ENCODE measurements at places on chromosomes 11 and 22. TPM values are rescaled to one million over a fixed set of nuclear protein-coding genes. Genes with fewer than 3 reads are reported as not detected.

DNA sequence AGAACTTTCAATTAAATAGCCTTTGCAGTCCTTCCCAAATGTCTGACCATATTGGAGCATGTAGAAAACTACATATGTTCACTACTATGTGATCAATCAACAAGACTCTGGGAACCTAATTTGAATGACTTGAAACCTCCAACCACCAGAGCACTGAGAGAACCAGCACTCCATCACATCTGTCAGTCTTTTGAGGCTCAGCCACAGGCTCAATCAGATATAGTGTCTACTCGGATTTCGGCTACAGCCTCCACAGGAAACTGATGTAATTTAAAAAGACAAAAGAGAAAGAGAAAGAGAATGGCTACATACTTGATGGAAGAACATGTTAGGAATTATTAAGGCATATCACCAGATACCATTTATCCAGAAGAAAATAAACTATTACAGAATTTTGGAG is 859.0 kb downstream of the FAM181B start:
- H3K4me1 ChIP-seq: peaks cover 29% of the 10 kb centered on the region
- H3K27ac ChIP-seq: no peak overlapping the region
- no peaks in the 10 kb centered on the region for H3K36me3 ChIP-seq
- H3K27me3 ChIP-seq: no peaks in the 10 kb centered on the region
- peak; percentile 35 for DNase-seq
- no peak overlapping the region for H3K4me3 ChIP-seq

The ZC3H12C gene
- total RNA-seq: 0.17 TPM

DNA sequence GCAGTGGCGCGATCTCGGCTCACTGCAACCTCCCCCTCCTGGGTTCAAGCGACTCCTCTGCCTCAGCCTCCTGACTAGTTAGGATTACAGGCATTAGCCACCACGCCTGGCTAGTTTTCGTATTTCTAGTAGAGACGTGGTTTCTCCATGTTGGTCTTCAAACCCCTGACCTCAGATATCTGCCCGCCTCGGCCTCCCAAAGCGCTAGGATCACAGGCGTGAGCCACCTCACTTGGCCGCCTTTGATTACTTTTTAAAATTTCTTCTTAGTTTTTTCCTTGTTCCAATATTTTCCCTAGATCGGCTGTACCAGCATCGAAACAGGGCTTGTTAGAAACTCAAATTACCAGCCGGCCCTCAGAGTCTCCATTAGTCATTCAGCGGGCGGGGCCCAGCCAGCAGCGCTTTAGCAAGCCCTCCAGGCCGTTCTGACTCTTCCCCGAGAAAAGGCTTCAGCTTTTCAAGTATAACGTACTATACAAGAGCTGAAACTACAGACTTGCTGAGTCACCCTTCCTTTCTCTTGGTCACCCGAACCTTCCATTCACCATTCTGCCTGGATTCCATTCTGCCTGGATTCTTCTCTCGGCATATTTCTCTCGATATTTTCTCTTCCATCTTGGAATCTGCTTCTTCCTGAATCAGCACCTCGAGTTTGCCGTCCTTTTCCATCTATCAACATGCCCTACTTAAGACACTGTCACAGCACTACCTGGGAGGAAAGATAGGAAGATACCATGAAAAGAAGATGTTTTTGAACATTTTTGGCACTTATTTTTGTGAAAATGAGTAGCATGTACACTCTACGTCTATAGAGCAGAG is 6.7 kb upstream of the CAPRIN1 start:
- H3K27me3 ChIP-seq: no peaks in the 10 kb centered on the region
- H3K36me3 ChIP-seq: no peaks in the 10 kb centered on the region
- H3K4me3 ChIP-seq: no peak overlapping the region
- H3K4me1 ChIP-seq: no peaks in the 10 kb centered on the region
- DNase-seq: no peak

The OR11H1 gene
- total RNA-seq: not detected

DNA sequence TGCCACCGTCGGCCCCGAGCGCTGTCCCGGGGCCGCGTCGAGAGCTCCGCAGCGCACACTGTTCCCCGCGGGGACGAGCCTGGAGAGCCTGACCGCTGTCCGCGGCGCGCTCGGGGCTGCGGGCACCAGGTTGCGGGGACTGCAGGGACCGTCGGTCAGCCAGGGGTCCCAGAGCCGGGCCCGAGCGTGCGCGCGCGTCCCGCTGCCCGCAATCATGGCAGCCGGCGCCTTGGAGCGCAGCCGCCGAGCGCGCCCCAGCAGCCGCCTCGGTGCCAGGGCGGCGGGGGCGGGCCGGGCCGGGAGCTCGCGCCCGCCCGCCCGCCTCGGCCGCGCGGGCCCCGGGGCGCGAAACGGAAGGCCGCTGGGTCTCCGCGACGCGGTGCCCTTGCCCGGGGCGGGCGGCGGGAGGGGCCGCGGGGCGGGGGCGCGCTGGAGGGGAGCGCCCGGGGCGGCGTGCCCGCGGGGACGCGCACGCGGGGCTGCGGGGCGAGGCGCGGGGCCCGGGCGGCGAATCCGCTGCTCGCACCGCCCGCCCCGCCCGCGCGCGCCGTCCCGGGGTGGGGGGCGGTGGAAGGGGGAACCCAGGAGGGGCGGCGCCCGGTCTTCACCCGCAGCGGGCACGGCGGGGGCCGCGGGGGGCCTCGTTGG is 79.4 kb upstream of the PPARA start:
- H3K27me3 ChIP-seq: no peaks in the 10 kb centered on the region
- H3K36me3 ChIP-seq: no peaks in the 10 kb centered on the region
- H3K27ac ChIP-seq: peak overlapping the region; percentile 69

- no peaks in the 10 kb centered on the region for H3K36me3 ChIP-seq
- no peak overlapping the region for H3K4me3 ChIP-seq
- no peaks in the 10 kb centered on the region for H3K4me1 ChIP-seq
- H3K27me3 ChIP-seq: no peaks in the 10 kb centered on the region
Measured at GRCh38 chr11:129291546-129291945, 84.1 kb upstream of the BARX2 start.

The C11orf71 gene
- total RNA-seq: 15.1 TPM

DNA sequence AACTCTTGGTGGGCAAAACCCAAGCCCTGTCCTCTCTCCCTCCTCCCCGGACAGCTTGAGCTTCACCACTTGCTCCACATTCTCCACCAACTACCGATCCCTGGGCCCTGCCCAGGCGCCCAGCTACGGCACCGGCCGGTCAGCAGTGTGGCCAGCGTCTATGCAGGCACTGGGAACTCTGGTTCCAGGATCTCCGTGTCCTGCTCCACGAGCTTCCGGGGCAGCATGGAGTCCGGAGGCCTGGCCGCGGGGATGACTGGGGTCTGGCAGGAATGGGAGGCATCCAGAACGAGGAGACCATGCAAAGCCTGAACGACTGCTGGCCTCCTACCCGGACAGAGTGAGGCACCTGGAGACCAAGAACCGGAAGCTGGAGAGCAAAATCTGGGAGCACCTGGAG is 68.9 kb upstream of the RTL6 start:
- H3K27ac ChIP-seq: no peak overlapping the region
- no peaks in the 10 kb centered on the region for H3K36me3 ChIP-seq
- no peaks in the 10 kb centered on the region for H3K27me3 ChIP-seq
- H3K4me3 ChIP-seq: no peak overlapping the region
- no peak for DNase-seq

The TENM4 gene
- total RNA-seq: not detected

- no peak for DNase-seq
- H3K27ac ChIP-seq: no peak overlapping the region
- H3K4me1 ChIP-seq: no peaks in the 10 kb centered on the region
- H3K27me3 ChIP-seq: no peaks in the 10 kb centered on the region
- H3K4me3 ChIP-seq: no peak overlapping the region
- H3K36me3 ChIP-seq: no peaks in the 10 kb centered on the region
Measured at GRCh38 chr11:103257360-103257759, 148.1 kb downstream of the DYNC2H1 start.

DNA sequence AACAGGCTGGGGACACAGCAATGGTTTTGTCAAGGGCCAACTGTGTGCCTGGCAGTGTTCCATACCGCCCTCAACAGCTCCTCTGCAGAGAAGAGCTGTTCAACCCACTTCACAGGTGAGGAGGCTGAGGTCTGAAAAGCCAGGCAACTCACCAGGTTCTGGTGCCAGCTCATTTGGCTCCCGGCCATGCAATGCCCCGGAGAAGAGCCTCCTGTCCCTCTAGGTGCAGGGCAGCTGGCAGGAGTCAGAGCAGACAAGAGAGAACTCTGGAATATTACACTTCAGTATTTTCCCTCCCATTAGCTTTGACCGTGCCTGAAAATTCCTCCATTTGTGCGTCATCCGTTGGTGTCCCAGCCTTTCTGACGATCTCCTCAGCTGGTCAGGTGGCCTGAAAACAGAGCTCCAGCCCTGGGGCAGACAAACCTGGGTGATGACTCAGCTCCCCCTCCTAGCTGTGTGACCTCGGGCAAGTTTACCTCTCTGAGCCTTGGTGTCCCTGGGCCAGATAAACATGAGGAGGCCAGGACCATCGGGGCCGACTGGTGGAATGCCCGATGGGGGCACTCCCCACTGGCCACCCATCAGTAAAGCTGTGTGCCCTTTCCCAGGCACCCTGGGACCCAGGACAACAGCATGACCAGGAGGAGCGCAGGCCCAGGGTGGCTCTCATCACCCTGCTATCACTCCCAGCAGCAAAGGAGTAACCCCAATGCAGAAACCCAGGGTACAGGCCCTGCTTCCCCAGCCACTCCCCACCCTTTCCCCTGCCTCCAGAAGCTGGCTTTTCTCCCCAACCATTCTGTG is 9.6 kb upstream of the C1QTNF6 start:
- H3K27me3 ChIP-seq: no peaks in the 10 kb centered on the region
- H3K36me3 ChIP-seq: no peaks in the 10 kb centered on the region
- DNase-seq: no peak
- peak overlapping the region; percentile 93 for H3K27ac ChIP-seq
- H3K4me1 ChIP-seq: peaks cover 55% of the 10 kb centered on the region

GRCh38 chr11:93858121-93858775 is 7.8 kb upstream of the VSTM5 start:
- H3K36me3 ChIP-seq: no peaks in the 10 kb centered on the region
- H3K27me3 ChIP-seq: no peaks in the 10 kb centered on the region
- H3K4me3 ChIP-seq: no peak overlapping the region
- DNase-seq: no peak

- no peaks in the 10 kb centered on the region for H3K27me3 ChIP-seq
- H3K4me3 ChIP-seq: no peak overlapping the region
- no peaks in the 10 kb centered on the region for H3K36me3 ChIP-seq
Measured at GRCh38 chr11:128187835-128188234, 399.5 kb downstream of the ETS1 start.

DNA sequence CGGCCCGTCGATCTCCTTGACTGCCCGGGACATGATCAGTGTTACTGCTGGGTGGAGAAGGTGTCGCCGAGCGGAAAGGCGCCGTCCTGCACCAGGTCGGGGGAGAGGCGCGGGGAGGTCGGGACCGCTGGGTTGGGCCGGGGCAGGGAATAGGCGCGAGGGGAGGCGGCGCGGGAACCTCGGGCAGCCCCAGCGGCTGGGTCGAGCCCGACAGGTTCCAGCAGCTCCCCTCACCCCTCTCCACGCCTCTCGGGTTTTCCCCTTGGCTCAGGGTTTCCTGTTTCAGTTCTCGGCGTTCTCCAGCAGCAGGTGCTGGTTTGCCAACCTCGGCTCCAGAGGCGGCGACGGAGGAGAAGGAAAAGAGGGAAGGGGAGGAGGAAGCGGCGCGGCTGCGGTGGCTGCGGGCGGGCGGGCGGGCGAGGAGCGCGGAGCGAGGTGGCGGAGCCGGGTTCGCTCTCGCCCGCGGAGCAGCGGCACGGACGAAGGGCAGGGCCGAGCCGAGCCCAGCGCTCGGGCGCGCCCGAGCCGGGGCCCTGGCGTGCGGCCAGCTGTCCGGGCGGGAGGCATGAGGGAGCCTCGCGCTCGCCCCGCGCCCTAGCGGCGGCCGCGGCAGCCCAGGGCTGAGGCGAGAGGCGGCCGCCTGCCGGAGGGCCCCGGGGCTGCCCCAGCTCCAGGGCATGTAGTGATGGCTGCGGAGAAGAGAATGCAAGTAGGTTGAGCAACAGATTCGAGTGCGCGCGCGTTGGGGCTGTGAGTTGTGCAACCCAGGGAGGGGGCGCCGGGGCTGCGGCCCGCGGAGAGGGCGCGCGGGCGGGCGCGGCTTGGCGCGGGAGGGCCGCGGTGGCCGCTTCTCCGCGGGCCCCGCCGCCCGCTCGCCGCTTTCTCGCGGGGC is at the start of gene ZC3H12C:
TSS of gene ZC3H12C (plus strand) at position 878 of the 892 bp plus-strand sequence. CDS start 20 bp downstream, outside the sequence.
- no peak within 1 kb of the TSS for H3K27ac ChIP-seq
- no peak within 1 kb of the TSS for H3K4me3 ChIP-seq
- peaks cover 33% of the 10 kb centered on the region for H3K27me3 ChIP-seq
- no peak for DNase-seq
- H3K4me1 ChIP-seq: peaks cover 8% of the 10 kb centered on the region

- H3K36me3 ChIP-seq: no peaks in the 10 kb centered on the region
- H3K27me3 ChIP-seq: no peaks in the 10 kb centered on the region
- no peak for DNase-seq
- H3K4me1 ChIP-seq: no peaks in the 10 kb centered on the region
- no peak overlapping the region for H3K4me3 ChIP-seq
- no peak overlapping the region for H3K27ac ChIP-seq
Measured at GRCh38 chr22:49291781-49292180, 535.9 kb downstream of the BRD1 start.

- no peaks in the 10 kb centered on the region for H3K27me3 ChIP-seq
- H3K4me1 ChIP-seq: no peaks in the 10 kb centered on the region
- no peaks in the 10 kb centered on the region for H3K36me3 ChIP-seq
- DNase-seq: no peak
- H3K4me3 ChIP-seq: no peak overlapping the region
Measured at GRCh38 chr11:27558401-27558800, 51.8 kb upstream of the LIN7C start.

GRCh38 chr11:76277298-76278175 is 71.2 kb upstream of the WNT11 start:
- H3K27me3 ChIP-seq: no peaks in the 10 kb centered on the region
- no peak for DNase-seq
- H3K4me3 ChIP-seq: no peak overlapping the region
- H3K27ac ChIP-seq: no peak overlapping the region
- no peaks in the 10 kb centered on the region for H3K4me1 ChIP-seq
- H3K36me3 ChIP-seq: no peaks in the 10 kb centered on the region

- H3K4me1 ChIP-seq: no peaks in the 10 kb centered on the region
- H3K27me3 ChIP-seq: no peaks in the 10 kb centered on the region
- H3K27ac ChIP-seq: no peak overlapping the region
- no peak for DNase-seq
- no peaks in the 10 kb centered on the region for H3K36me3 ChIP-seq
Measured at GRCh38 chr11:64500176-64501013, 90.6 kb upstream of the SLC22A12 start.

- H3K4me3 ChIP-seq: no peak overlapping the region
- H3K27me3 ChIP-seq: no peaks in the 10 kb centered on the region
- DNase-seq: no peak
- H3K4me1 ChIP-seq: no peaks in the 10 kb centered on the region
- H3K27ac ChIP-seq: no peak overlapping the region
- no peaks in the 10 kb centered on the region for H3K36me3 ChIP-seq
Measured at GRCh38 chr11:94219771-94220170, 84.6 kb upstream of the IZUMO1R start.

The CHRM4 gene
- total RNA-seq: not detected

- no peaks in the 10 kb centered on the region for H3K36me3 ChIP-seq
- no peaks in the 10 kb centered on the region for H3K27me3 ChIP-seq
- no peak for DNase-seq
- H3K4me1 ChIP-seq: no peaks in the 10 kb centered on the region
- H3K4me3 ChIP-seq: no peak overlapping the region
Measured at GRCh38 chr11:4184163-4184916, 89.7 kb downstream of the RRM1 start.

GRCh38 chr22:50236731-50237409 is 8.0 kb downstream of the TUBGCP6 start:
- H3K4me3 ChIP-seq: no peak overlapping the region
- H3K27ac ChIP-seq: no peak overlapping the region
- peaks cover 33% of the 10 kb centered on the region for H3K36me3 ChIP-seq
- H3K4me1 ChIP-seq: peaks cover 10% of the 10 kb centered on the region
